ENCODE measurements at places on chromosomes 11 and 22.

- no peak for DNase-seq
Observed at GRCh38 chr22:42074846-42075676, 1.0 kb downstream of the PHETA2 start.

DNA sequence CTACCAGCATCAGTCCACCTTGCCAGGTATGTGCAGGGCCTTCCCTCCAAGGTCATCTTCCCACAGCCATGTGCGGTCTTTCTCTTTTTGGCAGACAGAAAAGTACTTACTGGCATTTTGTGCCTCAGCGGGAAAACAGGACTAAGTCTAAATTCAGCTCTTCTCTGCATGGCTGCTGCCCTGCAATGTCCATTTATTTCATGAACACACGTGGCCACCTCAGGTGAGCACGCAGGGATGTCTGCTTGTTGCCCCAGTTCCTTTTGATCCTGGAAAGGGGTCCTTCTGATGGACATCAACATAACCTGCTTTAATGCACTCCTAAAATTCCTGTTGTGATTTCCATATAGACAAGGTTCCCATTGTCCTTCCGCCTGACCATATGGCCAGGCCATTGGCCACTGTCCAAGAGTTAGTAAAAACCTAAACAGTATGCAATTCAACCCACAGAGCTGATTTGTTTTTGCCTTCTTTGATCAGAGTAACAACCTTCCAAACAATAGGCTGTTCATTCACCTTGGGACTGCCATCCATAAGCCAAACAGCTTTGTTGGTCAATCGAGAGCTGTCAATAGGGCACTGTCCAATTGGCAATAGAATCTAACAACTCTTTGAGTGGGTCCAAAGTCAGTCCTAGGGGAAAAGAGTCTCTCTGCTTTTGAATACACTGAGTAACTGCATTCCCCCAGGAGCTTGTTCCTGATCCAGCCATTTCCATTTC, 5.9 kb downstream of the TREH start:
- no peak for DNase-seq

DNA sequence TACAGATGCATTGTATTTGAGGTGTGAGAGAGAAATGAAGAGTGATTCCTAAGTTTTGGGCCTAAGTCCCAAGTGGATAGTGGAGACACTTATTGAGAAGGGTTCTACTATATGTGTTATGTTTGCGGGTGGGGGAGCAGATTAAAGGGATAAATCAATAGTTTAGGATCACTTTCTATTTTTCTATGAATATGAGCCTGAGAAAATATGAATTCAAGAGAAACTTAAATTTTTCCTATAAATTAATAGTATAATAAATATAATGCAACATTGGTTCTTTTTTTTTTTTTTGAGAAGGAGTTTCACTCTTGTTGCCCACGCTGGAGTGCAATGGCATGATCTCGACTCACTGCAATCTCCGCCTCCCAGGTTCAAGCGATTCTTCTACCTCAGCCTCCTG, 31.3 kb downstream of the AMBRA1 start:
- no peak for DNase-seq

- DNase-seq, result no peak
Observed at GRCh38 chr22:43861529-43861928, 784 bp downstream of the SULT4A1 start.

- DNase-seq, result no peak
Observed at GRCh38 chr11:12827369-12827768, 153.1 kb downstream of the TEAD1 start.

DNA sequence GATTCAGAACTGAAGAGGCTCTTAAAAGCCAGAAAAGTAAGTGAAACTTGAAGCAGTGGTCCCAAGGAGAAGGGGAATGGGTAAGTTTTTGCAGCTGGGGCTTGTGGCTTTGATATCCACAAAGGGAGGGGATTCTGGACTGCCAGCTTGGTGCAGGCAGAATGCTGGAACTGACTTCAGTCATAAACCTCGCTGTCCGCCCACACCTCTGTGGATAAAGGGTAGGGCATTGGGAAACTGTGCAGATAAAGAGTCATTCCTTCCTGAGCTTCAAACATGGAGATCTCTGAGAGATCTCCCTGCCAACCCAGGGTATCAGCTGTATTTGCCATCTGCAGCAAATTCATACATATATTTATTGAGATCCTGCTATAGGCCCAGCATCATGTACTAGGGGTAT, 124.3 kb upstream of the OR9Q1 start:
- no peak for DNase-seq

DNA sequence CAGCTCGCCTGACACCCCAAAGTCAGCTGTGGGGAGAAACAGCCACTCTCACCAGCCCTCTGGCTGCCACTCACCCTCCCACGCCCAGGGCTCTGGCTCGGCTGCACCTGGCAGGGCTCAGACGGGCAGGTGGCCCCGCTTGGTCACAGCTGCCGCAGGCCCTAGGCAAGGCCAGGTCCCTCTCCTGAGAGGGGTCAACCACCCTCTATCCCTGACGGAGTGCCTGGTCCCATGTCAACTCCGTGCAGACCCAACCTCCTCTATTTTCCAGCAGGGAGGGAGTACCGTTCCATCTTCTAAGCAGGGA, 1.9 kb downstream of the MAP4K2 start:
- no peak for DNase-seq

GRCh38 chr11:128653801-128654231, 40.1 kb upstream of the FLI1 start:
- no peak for DNase-seq

DNA sequence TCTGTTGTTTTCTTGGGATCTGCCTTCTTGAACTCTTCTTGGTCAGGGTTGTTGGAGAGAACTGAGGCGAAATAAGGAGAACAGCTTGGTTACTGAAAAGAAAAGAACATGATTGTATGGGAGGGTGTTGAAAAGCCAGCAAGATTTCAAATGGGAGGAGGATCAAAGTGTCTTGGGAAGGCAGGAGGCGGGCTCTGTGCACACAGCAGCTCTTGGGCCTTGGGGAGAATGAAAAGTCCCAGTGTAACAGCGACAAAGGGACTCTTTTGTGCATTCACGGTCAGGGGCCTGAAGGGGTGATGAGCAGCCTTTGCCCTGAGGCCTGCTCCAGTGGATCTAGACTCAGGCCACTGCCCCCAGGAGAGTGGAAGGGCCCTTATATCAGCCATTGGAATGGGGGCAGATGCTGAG, 135.4 kb downstream of the ADAMTS15 start:
- no peak for DNase-seq

GRCh38 chr11:65928667-65929066, 9.4 kb downstream of the DRAP1 start:
- DNase-seq, result no peak

DNA sequence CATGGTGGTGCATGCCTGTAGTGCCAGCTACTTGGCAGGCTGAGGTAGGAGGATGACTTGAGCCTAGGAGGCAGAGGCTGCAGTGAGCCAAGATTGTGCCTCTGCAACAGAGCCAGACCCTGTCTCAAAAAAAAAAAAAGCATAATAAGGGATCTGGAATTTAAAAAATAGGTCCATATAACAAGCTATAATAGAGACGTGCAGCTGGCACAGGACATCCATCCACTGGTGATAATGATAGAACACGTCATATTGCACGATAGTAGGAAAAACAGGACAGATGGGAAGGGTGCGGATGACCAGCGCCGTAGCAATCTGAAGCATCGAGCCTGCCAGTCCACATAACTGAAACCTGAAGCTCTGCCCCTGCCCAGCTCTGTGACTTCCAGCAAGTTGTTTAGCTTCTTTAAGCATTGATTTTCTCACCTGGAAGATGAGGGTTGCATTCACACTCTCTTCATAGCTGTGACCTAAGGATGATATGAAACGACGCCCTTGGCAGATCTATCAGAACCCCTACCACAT, 60.3 kb upstream of the PRODH start:
- DNase-seq, result no peak

DNA sequence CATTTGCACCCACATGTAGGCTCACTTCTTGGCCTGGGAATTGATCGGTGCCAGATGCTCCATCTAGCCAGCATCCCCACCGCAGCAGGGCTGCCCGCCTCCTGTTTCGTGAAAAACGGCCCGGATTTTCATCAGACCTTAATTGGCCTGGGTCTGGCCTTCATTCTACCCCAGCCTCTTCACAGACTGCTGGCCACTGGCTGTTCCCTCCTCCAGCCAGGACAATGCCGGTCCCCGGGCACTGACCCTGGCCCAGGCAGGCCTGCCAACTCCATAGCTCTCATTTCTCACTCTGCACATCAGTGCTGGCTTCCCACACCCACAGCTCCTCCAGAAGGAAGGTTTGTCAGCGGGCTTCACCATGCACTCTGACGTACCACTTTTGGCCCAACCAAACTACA, 27.9 kb downstream of the TIMP3 start:
- DNase-seq, result no peak

DNA sequence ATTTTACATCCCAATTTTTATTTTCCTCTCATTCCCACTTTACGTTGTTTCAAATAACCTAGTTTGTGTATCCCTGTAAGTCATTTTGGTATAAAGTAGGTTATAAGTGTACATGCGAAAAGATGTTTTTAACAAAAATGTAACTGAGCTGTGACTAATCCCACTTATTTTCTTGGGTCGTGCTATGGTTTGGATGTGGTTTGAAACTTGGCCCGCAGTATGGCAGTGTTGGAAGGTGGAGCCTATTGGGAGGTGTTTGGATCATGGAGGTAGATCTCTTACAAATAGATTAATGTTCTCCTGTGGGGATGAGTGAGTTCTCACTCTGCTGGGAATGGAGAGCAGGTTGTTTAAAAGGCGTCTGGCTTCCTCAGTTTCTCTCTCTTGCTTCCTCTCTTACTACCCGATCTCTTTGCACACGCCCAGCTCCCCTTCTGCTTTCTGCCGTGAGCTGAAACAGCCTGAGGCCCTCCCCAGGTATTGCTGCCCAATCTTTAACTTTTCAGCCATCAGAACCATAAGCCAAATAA, 7.2 kb downstream of the RPL27A start:
- DNase-seq, result no peak

DNA sequence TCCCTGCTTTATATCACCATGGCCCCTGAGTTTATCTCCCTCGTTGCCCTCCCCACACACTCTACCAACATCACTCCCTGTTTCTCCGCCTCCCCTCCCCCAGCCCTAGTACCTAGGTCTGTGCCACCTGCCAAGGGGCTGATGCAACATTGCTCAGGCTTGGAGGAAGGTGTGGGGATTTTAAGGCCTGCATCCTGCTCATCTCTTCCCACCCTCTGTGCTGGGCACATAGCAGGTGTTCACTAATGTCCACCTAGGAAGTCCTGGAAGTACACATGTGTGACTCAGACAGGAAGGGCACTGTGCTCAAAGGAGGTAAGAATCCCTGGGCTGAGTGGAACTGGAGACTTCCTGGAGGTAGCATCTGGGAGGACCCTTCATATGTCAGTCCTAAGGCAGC, 37.0 kb downstream of the PDE2A start:
- no peak for DNase-seq

DNA sequence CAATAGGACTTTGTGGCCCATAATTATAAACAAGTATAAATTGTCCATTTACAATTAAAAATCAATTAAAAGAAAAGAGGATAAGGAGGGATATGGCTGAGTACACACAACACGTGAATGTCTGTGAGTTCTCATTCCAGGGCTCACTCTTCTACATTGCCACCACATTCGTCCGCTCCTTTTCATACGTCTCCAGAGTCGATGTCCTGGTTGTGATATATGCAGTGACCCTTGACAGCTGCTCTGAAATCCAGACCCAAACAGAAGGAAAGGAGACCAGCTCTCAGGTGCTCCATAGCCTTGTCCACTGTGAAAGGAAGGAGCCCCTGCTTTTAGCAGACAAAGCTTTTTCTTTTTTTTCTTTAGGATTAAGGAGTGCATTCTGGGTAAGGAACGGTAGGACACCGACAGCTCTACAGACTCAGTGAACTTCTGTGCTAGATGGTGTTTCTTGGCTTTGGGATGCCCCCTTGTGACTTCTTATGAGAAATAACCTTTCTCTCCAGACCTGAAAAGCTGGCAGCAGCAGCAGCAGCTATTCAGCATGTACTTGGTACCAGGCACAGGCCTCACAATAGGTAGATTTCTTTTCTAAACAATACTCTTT, 19.7 kb upstream of the DNAJB13 start:
- DNase-seq, result peak; percentile 31

- DNase-seq, result no peak
Observed at GRCh38 chr11:33670250-33671011, 30.2 kb downstream of the C11orf91 start.
